ENCODE measurements at places on chromosomes 7 and 10.
A peak's percentile ranks its signal among the peaks of the same experiment; 100 is the strongest.

- no peak for DNase-seq
These were observed 51.2 kb downstream of the ANLN start for GRCh38 chr7:36440880-36441279.

DNA sequence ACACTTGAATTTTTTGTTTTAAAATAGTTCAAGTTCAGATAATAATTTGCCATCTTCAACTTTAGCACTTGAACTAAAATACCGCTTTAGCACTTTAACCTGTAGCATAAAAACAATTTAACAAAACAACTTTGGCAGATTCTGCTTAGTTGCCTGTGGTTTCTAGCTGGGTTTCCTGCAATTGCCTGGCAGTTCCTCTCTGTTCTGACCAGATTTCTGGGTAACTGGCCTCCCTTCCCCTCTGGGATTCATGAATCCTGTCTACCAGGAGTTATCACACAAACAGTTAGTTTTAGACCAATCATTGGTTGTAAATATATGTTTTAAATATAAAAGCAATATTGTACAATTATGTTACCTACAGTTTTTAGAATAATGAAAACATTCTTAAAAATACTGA is 89.8 kb upstream of the HDAC9 start:
- no peak for DNase-seq

DNA sequence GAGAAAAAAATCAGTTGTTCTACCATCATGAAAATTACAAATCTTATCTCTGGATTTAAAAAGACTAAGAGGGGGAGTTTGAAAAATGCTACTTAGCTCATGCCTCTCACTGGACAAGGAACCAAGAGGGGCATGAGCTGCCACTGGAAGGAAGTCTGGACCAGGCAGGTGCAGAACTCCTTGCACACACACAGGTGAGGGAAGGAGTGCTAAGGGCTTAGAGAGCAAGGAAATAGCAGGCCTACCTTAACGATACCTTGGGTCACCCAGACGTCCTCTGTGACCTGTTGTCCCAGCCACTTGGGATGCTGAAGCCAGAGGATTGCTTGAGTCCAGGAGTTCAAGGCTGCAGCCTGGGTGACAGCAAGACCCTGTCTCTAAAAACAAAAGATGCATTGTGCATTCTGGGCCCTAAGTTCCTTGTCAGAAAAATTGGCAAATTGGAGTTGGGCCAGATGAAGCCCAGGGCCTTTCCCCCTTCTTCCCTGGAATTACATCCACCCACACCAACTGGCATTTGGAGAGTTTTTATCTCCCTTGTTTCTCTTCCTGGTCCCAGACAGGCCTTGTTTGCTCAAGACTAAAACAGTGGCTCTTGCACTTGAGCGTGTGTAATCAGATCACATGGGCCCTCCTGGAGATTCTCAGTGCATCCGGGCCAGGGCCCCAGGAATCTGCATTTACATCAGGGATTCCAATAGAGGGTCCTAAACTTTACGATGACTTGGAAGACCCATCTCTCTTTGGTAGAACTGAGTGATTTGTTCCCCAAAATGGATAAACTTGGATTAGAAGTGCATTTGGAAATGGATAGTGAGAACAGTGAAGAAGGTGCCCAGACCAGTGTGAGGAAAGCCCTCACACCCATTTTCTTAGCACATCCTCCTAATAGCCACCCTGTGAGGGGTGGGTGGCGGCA is 3.0 kb downstream of the DDIT4 start:
- no peak for DNase-seq

GRCh38 chr10:34109495-34109894 is 705.6 kb downstream of the PARD3 start:
- DNase-seq, result no peak

- DNase-seq, result peak; percentile 30
These were observed 18.5 kb downstream of the TRUB1 start for GRCh38 chr10:114956466-114956865.

GRCh38 chr10:29324220-29324841 is 35.5 kb downstream of the LYZL1 start:
- DNase-seq, result no peak

GRCh38 chr10:36380538-36380937 is 738.4 kb upstream of the FZD8 start:
- DNase-seq, result no peak

DNA sequence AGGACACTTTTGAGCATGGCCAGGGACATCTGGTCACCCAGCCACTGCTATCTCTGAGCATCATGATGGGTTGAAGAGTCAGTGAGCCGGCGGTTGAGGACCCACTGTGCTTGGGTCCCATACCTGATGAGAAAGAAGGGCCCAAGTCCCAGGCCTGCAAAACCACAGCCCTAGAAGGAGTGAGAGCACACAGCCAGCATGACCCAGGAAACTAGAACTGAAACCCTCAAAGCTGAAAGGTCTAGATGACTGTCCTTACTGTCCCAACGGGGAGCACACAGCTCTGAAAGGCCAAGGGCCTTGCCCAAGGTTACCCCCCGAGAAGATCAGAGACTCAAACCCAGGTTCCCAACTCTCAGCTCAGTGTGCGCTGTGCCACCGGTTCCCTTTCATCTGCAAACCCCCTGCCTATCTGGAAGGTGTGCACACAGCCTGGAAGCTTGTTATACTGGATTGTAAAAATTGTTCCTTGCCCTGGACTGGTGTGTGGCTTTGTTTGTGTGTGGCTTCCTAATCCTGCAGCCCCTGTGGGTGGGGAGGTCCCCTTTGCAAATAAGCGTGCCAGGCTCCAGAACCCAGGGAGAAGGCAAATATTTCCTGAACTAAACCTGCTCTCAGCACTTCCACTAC is 22.6 kb upstream of the PSAP start:
- no peak for DNase-seq

- DNase-seq, result no peak
These were observed 18.0 kb downstream of the DPY19L1 start for GRCh38 chr7:35019179-35019729.

- no peak for DNase-seq
These were observed 269.3 kb downstream of the PPP1R3A start for GRCh38 chr7:113649556-113649955.

- DNase-seq, result peak; percentile 85
These were observed 75.1 kb upstream of the SP4 start for GRCh38 chr7:21352540-21353387.

- no peak for DNase-seq
These were observed 95.1 kb downstream of the ITGA8 start for GRCh38 chr10:15624401-15625196.

DNA sequence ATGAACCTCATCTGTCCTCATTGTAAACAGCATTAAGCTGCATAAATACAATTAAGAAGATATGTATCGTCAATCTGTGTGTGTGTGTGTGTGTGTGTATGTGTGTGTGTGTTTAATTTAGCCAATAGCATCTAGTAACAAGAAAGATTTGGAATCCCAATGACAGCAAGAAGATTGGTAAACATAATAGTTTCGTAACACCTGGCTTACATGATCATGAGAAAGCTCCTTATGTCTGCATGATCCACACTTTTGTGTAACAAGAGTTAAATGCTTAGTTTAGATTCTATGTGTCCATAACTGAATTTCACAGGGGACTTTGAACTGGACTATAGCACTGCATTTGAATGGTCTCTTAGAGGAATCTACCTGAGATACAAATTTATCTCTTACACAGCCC is 191.0 kb upstream of the BET1 start:
- no peak for DNase-seq

DNA sequence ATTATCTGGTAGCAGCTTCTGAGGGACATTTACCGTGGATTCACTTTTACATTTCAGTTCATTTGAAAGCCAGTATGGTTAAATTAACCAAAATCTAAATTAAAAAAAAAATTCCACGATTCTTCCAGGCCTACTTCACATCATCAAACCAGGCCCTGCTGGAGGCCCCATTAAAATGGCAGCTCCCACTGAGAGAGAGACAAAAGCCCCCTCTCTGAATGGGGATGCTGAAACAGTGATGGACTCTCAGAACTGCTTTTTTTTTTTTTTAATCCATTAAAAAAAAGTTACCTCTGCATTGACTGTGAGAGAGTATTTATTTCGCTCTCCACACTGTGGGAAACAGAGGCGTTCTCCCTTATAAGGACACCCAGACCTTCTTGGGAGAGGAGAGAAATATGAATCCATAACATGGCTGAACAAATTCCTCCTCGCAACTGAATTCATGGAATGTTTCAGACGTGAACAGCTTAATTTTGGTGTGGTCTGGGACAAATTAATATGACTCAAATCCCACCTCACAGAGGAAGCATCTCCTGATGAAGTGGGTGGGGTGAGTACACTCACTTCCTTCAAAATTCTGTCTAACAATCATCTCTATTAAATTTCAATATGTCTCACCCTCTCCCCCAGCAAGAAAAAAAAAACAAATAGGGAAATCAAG is 73.5 kb downstream of the SAMD9 start:
- no peak for DNase-seq

GRCh38 chr7:27603813-27604212 is 58.9 kb downstream of the HIBADH start:
- no peak for DNase-seq

GRCh38 chr10:69451209-69451783 is at the start of gene TSPAN15:
TSPAN15 (plus strand) TSS chr10:69451465; CDS start chr10:69451595, 130 bp downstream.
- peak; percentile 87 for DNase-seq

- no peak for DNase-seq
These were observed 91.8 kb downstream of the LARP4B start for GRCh38 chr10:839550-840205.

- DNase-seq, result no peak
These were observed 4.5 kb upstream of the NODAL start for GRCh38 chr10:70445718-70446657.

GRCh38 chr7:106187613-106188350 is 75.7 kb upstream of the SYPL1 start:
- no peak for DNase-seq

GRCh38 chr10:119197921-119198320 is 9.4 kb upstream of the GRK5 start:
- DNase-seq, result no peak

DNA sequence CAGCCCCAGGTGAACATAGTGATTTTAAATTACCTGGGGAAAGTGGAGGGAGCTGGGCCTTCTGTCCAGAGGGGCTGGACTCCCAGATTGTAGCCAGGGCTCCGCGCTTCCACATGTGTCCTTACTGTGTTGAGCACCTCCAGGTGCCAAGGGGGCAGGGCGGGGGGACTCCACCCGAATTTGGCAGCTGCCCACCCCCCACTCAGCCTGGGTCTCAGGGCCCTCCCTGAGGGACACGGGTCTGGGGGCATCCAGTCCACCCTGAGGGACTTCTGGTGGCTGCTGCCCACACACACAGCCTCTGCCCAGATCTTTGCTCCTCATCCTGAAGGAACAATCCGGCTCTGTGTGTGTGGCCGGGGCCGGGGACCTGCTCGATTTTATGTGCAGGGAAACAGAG is 28.2 kb upstream of the ADGRA1 start:
- DNase-seq, result no peak

GRCh38 chr10:93364966-93365365 is 117.2 kb downstream of the MYOF start:
- no peak for DNase-seq

Measured in activated CD4-positive, alpha-beta T cell treated with anti-CD3 and anti-CD28 coated beads, Interleukin-10, Interleukin-2, amounts not matched to agents 100 ng/mL and 50 ng/mL, durations not matched to agents 16 hours and 8 hours (primary cell).